ENCODE measurements at places on chromosomes 12 and 14. TPM values are rescaled to one million over a fixed set of nuclear protein-coding genes. Genes with fewer than 3 reads are reported as not detected.

The GNB3 gene
- total RNA-seq, result 0.32 TPM

The HSPA2 gene
- total RNA-seq, result 13.5 TPM

The SLCO1B1 gene
- total RNA-seq, result not detected

The CHD8 gene
- 72.6 TPM for total RNA-seq

GRCh38 chr12:78672033-78672432 lies 192.5 kb upstream of the SYT1 start:
- H3K4me3 ChIP-seq, result no peak overlapping the region
- DNase-seq, result no peak
- H3K27ac ChIP-seq, result no peak overlapping the region
- no peaks in the 10 kb centered on the region for H3K27me3 ChIP-seq
- H3K36me3 ChIP-seq, result no peaks in the 10 kb centered on the region
